Fibroblast of skin of right biceps (primary cell): ENCODE measurements at places on chromosomes 1 and 21.

GRCh38 chr21:19322360-19322759 lies 918.8 kb upstream of the TMPRSS15 start:
- DNase-seq = peak; percentile 0

- no peak for DNase-seq
These were observed 372.3 kb downstream of the HLX start for GRCh38 chr1:221251580-221251979.

- no peak for DNase-seq
These were observed 2.4 kb upstream of the SLC19A1 start for GRCh38 chr21:45544449-45545235.

GRCh38 chr21:39972976-39973770 lies 105.9 kb downstream of the PCP4 start:
- DNase-seq = peak; percentile 5

DNA sequence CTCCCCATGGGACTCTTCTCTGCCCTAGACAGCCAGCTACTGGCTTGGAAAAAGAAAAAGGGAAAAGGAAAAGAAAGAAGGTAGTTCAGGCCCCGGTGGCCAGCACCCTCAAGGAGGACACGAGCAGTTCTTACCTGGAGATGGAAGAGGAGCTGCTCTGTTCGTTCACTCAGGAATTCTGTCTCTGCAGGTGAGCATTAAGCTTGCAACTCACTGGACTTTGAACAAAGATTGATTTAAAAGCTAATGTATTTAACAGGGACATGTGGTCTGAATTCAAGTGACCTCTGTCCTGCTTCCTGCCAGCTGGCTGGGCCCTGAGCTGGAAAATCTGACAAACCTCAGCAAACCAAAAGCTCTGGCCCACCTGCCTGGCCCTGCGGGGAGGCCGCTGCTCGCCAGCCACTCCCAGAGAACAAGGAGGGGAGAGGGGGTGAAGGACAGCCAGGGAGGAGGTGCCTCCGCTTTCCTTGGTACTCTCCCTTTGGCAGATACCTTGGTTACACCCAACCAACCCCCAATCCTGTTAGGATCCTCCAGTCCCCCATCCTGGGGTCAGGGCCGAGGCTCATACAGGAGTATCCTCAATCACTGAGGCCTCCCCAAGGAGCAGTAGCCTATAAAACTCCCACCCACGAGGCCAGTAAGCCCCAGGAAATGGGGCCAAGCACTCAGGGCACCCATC lies at the start of gene PDZK1:
Gene PDZK1, minus strand, starts transcription at position 186 of the 685 bp plus-strand sequence. CDS start 19,347 bp downstream, outside the sequence.
- no peak for DNase-seq

GRCh38 chr1:180252638-180253536 lies 22.8 kb downstream of the LHX4 start:
- DNase-seq = peak; percentile 55

DNA sequence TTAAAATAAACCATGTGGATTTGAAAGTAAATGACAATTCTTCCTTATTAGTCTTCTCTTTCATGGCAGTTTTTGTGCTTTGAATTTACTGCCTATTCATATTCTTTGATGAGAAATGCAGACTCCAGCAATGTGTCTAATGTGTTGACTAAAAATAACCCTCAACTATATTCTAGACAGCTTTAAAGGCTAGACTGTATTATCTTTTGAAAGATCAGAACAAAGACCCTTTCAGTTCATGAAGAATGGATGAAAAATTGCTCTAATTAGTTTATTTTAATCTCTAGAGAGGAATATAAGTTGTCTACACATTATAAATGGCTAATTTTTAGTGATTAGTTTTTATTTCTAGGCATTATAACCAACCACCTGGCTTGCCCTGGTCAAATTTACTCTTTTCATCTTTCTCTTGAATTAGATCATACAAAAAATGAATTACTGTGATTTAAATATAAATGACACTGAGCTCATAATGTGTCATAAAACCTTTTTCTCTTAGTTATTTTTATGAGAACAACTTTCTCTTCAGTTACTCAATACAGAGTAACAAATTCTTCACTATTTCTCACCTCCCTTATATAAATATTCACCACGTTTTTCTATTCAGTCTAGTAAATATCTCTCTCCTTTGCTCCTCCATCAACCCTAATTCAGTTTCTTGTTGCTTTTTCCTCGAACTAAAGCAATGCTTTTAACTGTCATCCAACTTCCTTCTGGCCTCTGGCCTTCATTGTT lies 428.5 kb upstream of the TMPRSS15 start:
- no peak for DNase-seq

DNA sequence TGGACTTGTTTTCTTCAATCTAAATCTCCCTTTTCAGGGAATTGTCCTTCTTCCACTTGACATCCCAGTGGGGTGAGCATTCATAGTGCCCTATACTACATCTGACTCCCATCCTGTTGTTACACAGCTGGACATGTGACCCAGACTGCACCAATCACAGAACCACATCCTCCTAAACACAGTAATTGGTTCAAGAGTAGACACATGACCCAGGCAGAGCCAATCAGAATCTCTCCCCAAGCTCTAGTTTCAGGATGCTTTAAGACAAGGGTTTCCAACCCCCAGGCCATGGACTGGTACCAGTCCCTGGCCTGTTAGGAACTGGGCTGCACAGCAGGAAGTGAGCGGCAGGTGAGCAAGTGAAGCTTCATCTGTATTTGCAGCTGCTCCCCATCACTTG lies 5.6 kb upstream of the DDOST start:
- peak; percentile 34 for DNase-seq

- no peak for DNase-seq
These were observed 643 bp downstream of the FNDC5 start for GRCh38 chr1:32869923-32870614.

- DNase-seq = no peak
These were observed 23.5 kb downstream of the UBE2G2 start for GRCh38 chr21:44778094-44778493.

DNA sequence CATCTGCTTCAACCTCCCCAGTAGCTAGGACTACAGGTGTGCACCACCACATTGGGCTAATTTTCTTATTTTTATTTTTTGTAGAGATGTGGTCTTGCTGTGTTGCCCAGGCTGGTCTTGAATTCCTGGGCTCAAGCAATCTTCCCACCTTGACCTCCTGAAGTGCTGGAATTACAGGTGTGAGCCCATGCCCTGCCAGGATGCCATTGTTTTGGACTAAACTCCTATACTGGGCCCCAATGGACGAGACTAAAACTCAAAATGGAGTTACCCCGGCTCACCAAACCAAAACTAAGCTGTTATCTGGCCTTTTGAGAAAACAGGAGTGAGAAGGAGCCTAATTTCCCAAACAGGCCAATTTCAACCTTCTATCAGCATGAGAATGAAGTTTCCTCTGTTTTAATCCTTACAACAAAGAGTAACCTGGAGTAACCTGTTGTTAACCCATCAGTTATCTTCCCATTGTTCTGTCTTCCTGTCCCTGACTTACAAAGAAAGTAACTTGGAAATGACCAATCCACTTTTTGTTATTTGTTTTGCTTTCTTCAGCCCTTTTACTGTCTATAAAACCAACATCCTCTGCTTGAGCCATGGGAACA lies 29.6 kb downstream of the DMRTA2 start:
- DNase-seq = no peak

GRCh38 chr1:164515711-164516331 lies 43.2 kb upstream of the PBX1 start:
- DNase-seq = no peak
